ENCODE measurements at places on chromosomes 7 and 10.

DNA sequence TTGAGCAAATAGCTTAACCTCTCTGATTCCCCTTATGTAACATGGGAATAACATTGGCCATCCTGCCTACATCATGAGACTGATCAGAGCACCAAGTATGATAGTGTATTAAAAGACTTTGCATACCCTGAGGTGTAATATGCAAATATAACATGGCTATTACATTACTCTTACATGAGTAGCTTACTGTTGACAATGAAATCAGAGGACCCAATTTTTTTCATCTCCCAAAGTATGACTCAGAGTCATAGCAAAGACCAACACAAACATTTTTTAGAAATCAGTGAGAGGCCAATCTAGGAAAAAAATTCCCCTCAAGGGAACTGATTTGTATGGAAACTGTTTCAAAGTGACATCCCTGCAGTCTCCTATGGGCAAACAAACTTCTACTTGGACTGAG, 47.0 kb upstream of the TMEM140 start:
- DNase-seq: no peak

- DNase-seq: no peak
Observed at GRCh38 chr7:54563329-54563916, 21.2 kb downstream of the VSTM2A start.

DNA sequence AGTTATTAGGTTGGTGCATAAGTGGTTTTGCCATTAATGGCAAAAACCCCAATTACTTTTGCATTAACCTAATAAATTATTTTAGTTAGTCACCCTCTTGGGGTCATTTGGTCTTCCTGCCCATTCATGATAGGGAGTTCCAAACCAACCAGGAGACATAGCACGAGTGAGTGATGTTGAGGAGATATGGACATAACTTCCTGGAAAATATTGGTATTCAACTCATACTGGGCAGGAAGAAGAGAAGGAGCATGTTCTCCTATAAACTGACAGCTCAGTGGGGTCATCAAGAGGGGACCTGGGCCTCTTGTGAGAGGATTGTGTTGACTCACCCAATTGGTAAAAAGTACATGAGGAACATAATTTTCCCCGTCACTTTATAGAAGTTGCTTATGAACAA, 23.7 kb downstream of the SPAG6 start:
- no peak for DNase-seq

GRCh38 chr10:130968964-130969363, 342.6 kb downstream of the TCERG1L start:
- no peak for DNase-seq

DNA sequence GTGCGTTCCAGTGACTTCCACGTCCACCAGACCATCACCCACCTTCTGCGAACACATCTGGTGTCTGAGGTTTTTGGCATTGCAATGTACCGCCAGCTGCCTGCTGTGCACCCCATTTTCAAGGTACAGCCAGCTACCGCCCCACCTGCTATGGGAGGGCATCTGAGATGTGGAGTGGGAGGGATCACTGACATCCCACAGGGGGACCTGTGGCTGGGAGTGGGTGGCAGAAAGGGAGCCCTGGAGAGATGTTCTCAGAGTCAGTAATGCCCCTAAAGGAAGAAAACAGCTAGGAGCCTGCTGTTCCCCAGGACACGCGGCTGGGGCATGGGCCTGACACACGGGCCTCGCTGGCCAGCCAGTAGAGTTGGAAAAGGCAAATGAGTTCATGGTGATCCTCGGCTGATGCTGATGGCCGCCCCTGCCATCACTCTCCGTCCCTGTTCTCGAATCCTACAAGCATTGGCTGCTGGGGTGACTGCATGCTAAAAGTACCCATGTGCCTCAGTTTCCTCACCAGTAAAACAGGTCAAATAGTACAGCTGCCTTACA, 66.6 kb downstream of the ALOX5 start:
- DNase-seq: no peak

GRCh38 chr10:130230036-130230435, 93.8 kb downstream of the GLRX3 start:
- no peak for DNase-seq

DNA sequence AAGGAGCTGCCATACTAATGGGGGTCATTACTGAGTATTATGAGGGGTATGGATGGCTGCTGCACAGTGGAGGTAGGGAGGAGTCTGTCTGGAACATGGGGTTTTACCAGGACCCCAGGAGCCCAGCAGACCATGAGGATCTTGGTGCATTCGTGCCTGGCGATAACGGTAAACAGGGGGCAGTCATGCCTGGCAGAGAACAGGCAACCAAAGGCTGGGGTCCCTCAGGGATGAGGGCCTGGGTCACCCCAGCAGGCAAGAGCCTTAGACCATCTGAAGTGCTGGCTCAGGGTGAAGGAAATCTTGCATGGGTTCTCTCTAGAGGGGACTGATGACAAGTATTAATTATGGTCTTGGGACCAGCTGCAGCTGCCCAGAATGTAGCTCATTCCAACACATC, 46.1 kb downstream of the MYL10 start:
- no peak for DNase-seq

DNA sequence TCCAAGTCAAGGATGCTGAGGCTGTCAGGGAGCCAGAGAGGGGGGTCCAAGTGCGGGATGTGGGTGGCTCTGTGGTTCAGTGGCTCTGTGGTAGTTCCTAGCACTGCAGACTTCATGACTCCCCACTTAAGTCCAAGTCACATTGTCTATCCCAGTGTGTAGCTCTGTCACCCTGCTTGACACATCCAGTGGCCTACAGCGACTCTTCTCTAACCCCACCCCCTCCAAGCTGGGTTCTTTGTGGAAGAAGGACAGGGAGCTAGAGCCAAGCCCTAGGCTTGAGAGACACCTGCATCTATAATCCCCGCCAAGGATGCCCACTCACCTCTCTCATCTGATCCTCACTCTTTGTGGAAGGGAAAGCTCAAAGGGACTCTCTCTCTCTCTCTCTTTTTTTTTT, 57.6 kb downstream of the ADCYAP1R1 start:
- no peak for DNase-seq

DNA sequence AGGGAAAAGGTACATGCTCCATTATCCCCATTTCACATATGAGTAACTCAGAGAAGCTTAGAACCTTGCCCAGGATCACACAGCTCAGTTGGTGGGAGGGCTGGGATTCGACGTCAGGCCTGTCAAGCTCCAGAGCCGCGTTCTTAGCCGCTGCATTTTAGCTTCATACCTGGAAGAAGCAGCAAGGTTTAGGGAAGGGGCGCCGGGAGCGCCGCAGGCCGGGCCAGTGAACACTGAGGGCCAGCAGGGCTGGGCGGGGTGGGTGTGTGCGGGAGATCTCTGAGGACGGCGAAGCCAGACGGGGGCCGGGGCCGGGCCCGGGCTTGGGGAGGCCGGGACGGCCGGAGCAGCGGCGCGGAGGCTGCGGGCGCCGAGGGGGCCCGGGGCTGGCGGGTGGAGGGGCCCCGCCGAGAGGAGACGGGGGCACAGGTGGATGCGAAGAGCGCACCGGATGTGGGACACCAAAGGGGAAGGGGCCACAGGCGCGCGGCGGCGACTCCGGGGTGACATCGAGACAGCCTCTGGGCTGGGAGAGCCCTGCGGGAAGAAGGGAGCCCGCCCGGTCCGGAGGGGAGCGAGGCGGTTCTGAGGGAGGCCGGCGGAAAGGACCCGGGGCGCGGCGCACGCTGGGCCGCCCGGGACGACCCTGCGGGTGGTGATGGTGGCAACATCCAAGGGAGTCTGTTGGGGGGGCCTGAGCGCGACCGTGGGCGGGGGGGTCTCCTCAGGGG, 498 bp downstream of the NDST2 start:
- DNase-seq: peak; percentile 25

DNA sequence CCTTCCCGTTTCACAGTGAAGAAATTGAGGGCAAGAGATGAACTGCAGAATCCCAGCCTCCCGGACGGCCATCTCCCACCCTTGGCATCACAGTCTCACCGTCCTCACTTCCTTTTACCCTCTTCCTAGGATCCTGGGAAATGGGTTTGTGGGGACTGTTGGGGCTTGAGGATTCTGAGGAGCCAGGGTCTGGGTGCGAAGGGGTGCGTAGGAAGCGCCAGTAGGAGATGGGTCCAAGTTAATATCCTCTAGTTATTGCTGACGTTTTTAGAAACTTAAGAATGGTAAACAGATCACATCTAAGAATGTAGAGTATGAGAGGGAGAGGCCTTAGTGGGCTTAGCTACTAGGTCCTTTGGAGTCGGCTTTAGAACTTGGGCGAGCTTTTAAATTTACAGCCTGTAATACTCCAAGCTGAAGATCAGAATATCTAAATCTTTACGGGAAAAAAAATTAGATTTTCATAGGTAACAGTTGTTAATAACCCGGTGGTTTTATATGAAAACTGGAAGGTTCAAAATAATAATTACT, 696 bp downstream of the MALSU1 start:
- DNase-seq: no peak

- DNase-seq: no peak
Observed at GRCh38 chr10:90222372-90222771, 521.0 kb downstream of the KIF20B start.

GRCh38 chr7:74001150-74001494, 26.9 kb upstream of the ELN start:
- no peak for DNase-seq

- DNase-seq: no peak
Observed at GRCh38 chr7:131076032-131076431, 251.6 kb upstream of the MKLN1 start.

DNA sequence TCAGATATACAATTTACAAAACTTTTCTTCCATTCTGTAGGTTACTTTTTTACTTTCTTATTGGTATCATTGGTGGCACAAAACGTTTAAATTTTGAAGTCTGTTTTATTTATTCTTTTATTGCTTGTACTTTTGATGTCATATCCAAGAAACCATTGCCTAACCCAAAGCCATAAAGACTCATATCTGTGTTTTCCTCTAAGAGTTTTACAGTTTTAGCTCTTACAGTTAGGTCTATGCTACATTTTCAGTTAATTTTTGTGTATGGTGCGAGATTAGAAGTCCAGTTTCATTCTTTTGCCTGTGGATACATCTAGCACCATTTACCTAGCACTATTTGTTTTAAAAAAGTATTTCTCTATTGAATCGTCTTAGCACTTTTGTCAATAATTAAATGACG, 53.7 kb downstream of the BLNK start:
- DNase-seq: no peak

DNA sequence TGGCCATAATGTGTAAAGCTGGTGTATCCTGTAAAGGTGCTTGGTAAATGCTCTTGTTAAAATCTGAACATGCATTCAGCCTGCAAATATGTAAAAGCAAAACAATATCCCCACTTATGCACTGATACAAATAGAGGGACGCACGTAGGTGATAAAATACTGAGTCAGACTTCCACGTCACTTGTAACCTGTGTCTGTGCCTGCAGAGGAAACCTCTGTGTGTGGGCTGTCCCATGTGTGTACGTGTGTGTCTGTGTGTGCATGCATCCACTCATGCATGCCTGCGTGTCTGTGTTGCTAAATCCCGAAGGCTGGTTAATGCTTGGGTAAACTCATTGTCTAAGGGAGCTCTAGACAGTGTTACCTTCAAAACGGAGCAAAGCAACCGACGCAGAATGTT, 68.9 kb downstream of the KLF6 start:
- DNase-seq: no peak

DNA sequence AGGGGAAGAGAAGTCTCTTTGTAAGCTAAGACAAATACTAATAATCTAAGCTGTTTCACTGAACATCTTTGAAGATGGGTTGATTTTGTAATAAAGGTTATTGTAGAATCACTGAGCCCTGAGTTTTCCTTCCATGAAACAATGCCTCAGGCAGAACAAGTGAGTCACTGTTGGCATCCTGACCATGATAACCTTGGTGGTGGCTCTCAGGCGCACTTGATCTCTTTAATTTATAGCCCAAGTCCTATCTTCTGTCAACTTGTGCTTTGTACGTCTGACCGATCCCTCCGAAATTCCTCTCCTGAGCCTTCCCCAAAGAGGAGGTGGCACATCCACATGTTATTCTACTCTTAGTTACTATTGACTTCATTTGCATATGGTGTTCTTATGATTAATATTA, 812.9 kb downstream of the REEP3 start:
- DNase-seq: no peak

GRCh38 chr7:152647009-152647408, 28.9 kb downstream of the XRCC2 start:
- DNase-seq: no peak

DNA sequence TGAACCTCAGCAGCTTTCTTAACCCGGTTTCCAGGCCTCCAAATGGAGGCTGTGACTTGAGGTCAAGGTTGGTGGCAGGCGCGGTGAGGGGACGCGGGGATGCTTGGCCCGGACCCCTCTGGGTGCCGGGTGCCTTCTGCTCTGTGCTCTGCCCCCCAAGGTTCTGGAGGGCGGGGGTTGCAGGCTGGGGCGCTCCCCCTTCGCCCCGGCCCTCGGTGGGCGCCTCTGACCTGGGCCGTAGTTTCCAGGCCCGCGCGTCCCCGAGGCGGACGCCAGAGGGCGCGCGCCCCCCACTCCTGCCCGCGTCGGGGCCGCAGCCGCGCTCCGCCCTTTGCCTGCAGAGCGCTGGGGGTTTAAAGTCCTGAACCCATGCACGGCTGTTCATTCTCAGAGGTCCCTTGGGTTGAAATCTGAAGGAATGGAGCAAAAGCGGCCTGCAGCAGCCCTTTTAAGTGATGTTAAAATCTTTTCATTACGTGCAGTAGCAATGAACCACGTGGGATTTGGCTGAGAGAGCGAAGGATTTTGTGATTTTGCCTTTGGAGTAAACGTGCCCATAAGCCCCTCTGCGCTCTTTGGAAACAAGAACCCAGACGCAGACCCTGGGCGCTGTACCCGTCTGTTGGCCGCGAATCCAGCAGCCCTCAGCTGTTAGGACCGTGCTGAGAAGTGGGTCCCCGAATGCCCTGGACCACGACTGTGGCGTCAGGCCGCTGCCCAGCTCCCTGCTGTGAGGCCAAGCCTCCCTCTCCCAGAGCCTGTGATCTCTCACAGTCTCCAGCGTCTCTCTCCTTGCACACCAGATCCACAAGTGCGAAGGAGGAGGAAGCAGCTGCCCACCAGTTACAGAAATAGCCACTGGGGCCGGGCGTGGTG, 135.0 kb downstream of the ACTR3B start:
- no peak for DNase-seq

DNA sequence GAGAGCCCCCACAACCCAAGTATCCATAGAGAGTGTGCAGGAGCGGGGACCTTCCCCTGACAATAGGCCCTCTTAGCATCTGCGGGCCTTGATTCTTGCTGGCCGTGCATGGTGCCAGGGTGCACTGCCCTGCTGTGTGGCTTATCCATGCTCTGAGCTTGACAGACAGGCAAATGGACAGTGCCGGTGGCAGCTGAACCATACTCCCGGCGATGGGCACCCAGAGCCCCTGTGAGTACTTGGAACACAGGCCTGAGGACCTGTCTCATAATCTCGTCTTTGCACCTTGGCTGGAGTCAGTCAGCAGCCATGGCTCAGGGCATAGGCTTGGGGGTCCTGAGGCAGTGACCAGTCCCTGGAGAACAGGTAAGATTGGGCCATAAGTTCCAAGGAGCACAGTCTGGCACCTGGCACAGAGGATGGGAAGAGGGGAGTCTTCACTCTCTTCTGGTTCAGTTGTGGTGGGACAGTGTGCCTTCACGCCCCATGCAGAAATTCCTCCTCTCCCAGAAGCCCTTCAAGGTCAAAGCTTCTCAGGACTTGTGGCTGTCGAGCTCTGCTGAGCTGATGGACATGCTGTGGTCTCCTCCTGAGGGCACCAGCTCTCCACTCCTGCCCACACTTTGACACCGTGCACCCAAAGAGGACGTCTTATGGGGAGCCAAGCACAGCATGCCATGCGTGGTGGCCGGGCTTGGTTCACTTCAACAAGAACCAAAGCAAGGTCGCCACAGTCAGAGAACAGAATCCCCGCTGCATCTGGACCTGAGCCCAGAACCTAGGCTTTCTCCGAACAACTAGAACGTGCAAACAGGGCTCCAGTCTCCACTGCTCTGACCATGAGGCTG, 59.4 kb upstream of the CAMK2B start:
- DNase-seq: no peak

All from activated CD8-positive, alpha-beta memory T cell treated with anti-CD3 and anti-CD28 coated beads for 1 hour (primary cell).